ENCODE measurements at places on chromosomes 7 and 10. TPM values are rescaled to one million over a fixed set of nuclear protein-coding genes. Genes with fewer than 3 reads are reported as not detected.

CDK5 gene
- 34.4 TPM for total RNA-seq

HMX3 gene
- not detected for total RNA-seq

MRLN gene
- total RNA-seq, result not detected

MSMB gene
- total RNA-seq, result not detected

CDK13 gene
- 20.8 TPM for total RNA-seq

VIPR2 gene
- total RNA-seq, result 0.03 TPM

SPOCK2 gene
- 0.51 TPM for total RNA-seq

GPRIN2 gene
- 32.7 TPM for total RNA-seq

TAS2R4 gene
- total RNA-seq, result not detected

HOXA7 gene
- total RNA-seq, result 4.7 TPM

CFAP69 gene
- total RNA-seq, result 3.3 TPM

NRBF2 gene
- total RNA-seq, result 23.2 TPM

MKI67 gene
- 58.9 TPM for total RNA-seq

RFC2 gene
- total RNA-seq, result 60.7 TPM

IFIT2 gene
- 2.0 TPM for total RNA-seq

NAMPT gene
- total RNA-seq, result 125 TPM

STOX1 gene
- total RNA-seq, result 0.65 TPM

TRPV5 gene
- total RNA-seq, result not detected

ZNF853 gene
- 2.0 TPM for total RNA-seq

SCIN gene
- total RNA-seq, result 0.66 TPM

ZNF277 gene
- total RNA-seq, result 14.7 TPM

CPXM2 gene
- total RNA-seq, result not detected

LRRC17 gene
- total RNA-seq, result not detected

IFIT1B gene
- total RNA-seq, result not detected

CALCR gene
- not detected for total RNA-seq

WDR37 gene
- total RNA-seq, result 8.1 TPM

ABCB8 gene
- 51.9 TPM for total RNA-seq

ITPRID1 gene
- total RNA-seq, result not detected

SPDYE6 gene
- not detected for total RNA-seq

SLC13A1 gene
- not detected for total RNA-seq

ALDH18A1 gene
- 47.5 TPM for total RNA-seq

ATAD1 gene
- total RNA-seq, result 44.3 TPM

SEPTIN14 gene
- not detected for total RNA-seq

GNAT3 gene
- not detected for total RNA-seq

KLLN gene
- 0.63 TPM for total RNA-seq

SEMA3C gene
- total RNA-seq, result 71.7 TPM
